Fibroblast of skin of back (primary cell): ENCODE measurements at places on chromosomes 2 and 18.

DNA sequence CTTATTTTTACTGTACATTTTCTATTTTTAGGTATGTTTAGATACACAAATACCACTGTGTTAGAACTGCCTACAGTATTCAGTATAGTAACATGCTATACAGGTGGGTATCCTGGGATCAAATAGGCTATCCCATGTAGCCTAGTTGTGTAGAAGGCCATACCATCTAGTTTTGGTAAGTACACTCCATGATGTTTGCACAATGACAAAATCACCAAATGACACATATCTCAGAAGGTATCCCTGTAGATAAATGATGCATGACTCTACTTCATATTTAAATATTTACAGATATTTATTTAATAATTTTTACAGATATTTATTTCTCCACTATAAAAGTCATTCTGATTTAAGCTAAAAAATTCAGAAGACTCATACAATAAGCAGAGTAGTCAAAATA, 233.8 kb upstream of the OSR1 start:
- no peak for DNase-seq

GRCh38 chr18:23438608-23439366, 14.3 kb upstream of the RIOK3 start:
- no peak for DNase-seq

- no peak for DNase-seq
Measured at GRCh38 chr2:172991031-172991430, 84.6 kb upstream of the MAP3K20 start.

- DNase-seq: no peak
Measured at GRCh38 chr2:99545604-99546003, 55.8 kb upstream of the REV1 start.

- DNase-seq: peak; percentile 44
Measured at GRCh38 chr18:43534511-43534910, 257.2 kb upstream of the SYT4 start.
